SK-MEL-5 (cell line): ENCODE measurements at places on chromosomes 12 and 14. TPM values are rescaled to one million over a fixed set of nuclear protein-coding genes. Genes with fewer than 3 reads are reported as not detected.

The IL22 gene
- total RNA-seq: not detected in 2 replicates

The CLEC14A gene
- total RNA-seq: not detected in 2 replicates

The TIMM9 gene
- total RNA-seq: 39.0 and 47.5 TPM in 2 replicates

The KRT73 gene
- total RNA-seq: not detected in 2 replicates

The PLD4 gene
- total RNA-seq: not detected in 2 replicates

The SMIM41 gene
- total RNA-seq: not detected in 2 replicates

The SMOC1 gene
- 0.08 TPM in 1 of 2 replicates, not detected in the other for total RNA-seq

The NXPH4 gene
- 5.1 and 5.4 TPM in 2 replicates for total RNA-seq

The CCDC38 gene
- 0.16 TPM in 1 of 2 replicates, not detected in the other for total RNA-seq

The PLEKHG3 gene
- total RNA-seq: 28.4 and 31.2 TPM in 2 replicates

The CFAP54 gene
- total RNA-seq: 0.05 and 0.40 TPM in 2 replicates

The SAMD15 gene
- total RNA-seq: 1.4 and 2.0 TPM in 2 replicates

The VCPKMT gene
- total RNA-seq: 4.9 and 6.8 TPM in 2 replicates

The LRRC10 gene
- total RNA-seq: not detected in 2 replicates

The BIN2 gene
- total RNA-seq: 0.08 TPM in 1 of 2 replicates, not detected in the other

The KRT3 gene
- total RNA-seq: not detected in 2 replicates

The BMP4 gene
- total RNA-seq: 2.6 and 2.8 TPM in 2 replicates

The PAH gene
- total RNA-seq: 0.58 TPM in 1 of 2 replicates, not detected in the other

The PABPN1 gene
- total RNA-seq: 45.9 and 50.8 TPM in 2 replicates

The BEGAIN gene
- 5.3 and 10.0 TPM in 2 replicates for total RNA-seq

The JAG2 gene
- total RNA-seq: 1.3 TPM in 2 replicates

The TAS2R30 gene
- 0.74 and 0.75 TPM in 2 replicates for total RNA-seq

The TCL1B gene
- total RNA-seq: not detected in 2 replicates

The ABCD2 gene
- total RNA-seq: 0.05 and 0.08 TPM in 2 replicates

The ENDOU gene
- total RNA-seq: not detected in 2 replicates

The NKX2-1 gene
- not detected in 2 replicates for total RNA-seq

The KDM5A gene
- total RNA-seq: 32.1 and 33.1 TPM in 2 replicates

The CFAP251 gene
- 3.3 and 5.3 TPM in 2 replicates for total RNA-seq

The HCAR2 gene
- total RNA-seq: not detected in 2 replicates

The CNTN1 gene
- total RNA-seq: 72.5 and 79.1 TPM in 2 replicates

The PTPRQ gene
- 0.08 TPM in 1 of 2 replicates, not detected in the other for total RNA-seq

The RNU4-1 gene
- total RNA-seq: not detected in 2 replicates

The ARHGAP9 gene
- total RNA-seq: not detected in 2 replicates

The ANKRD33 gene
- not detected in 2 replicates for total RNA-seq

The TMEM63C gene
- 0.48 and 0.66 TPM in 2 replicates for total RNA-seq

The PPP1R13B gene
- total RNA-seq: 3.2 and 6.2 TPM in 2 replicates

The GLT1D1 gene
- total RNA-seq: 0.05 TPM in 1 of 2 replicates, not detected in the other

The RPS6KL1 gene
- total RNA-seq: 0.53 and 1.3 TPM in 2 replicates

The OAS1 gene
- total RNA-seq: 3.6 and 4.8 TPM in 2 replicates
